Hippocampal formation (tissue), 2 donors: ENCODE measurements at places on chromosomes 11 and 22.

- peak; percentile 30 for DNase-seq
Observed at GRCh38 chr22:49971232-49972162, 10.9 kb downstream of the PIM3 start.

GRCh38 chr11:67357831-67358670 lies 4.7 kb upstream of the POLD4 start:
- no peak for DNase-seq

- no peak for DNase-seq
Observed at GRCh38 chr11:122235615-122236014, 119.6 kb upstream of the BLID start.

DNA sequence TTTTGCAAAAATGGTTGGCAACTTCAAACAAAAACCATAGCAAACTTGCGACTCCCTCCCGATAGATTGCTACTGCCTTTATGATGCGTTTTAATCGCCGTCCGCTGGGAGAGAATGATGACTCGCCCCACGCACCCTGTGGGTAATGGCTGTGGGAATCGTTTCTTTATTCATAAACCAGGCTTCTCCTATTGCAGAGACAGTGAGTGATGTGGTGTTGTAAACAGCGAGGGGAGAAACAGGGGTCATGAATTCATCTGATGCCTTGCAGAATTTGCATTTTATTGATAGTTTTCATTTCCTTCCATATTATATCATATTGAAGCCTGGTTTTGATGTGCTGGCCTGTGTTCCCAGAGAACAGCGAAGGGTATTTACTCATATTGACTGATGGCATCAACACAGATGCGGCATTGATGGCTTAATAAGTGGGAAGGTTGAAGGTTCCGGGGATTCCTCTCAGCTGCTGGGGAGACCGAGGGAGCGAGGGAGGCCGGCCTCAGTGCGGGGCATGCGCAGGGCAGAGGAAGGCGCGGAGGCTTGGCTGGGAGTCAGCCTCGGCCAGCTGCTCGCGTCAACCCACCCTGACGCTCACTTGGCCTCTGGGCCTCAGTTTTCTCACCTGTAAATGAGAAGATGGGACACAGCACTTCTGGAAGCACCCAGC lies 41.3 kb downstream of the ARHGAP8 start:
- DNase-seq, result no peak

DNA sequence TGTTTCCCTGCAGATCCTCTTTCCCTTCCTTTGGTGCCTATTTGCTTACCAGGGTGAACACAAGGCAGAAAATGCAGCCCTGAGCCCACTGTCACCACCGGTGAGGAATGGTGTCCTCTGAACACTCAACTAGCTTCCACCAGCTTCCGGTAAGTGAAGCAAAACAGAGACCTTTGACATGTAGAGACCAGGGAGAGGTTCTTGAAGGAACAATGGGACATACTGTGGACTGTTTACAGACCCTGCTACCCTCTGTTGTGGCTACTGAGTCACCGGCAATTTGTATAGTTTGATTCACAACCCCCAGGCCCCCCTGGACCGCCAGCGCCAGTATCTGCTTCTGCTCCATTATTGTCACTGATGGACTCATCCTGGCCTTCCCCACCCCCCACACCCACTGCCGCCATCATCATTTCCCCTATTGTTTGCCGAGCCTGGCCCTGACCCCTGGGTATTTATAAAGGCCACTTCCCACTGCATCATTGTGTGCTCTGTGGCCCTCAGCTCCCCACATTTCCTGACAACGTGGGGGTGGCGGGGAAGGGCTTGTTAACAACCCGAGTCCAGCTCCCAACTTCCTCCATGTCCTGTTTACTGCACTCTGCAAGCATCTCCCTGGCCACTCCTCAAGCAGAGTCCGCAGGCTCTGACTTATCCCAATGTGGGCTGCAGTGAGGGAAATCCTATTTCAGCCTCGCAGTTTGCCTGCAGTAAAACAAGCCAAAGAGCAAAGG lies 252.9 kb downstream of the ETS1 start:
- DNase-seq, result no peak

DNA sequence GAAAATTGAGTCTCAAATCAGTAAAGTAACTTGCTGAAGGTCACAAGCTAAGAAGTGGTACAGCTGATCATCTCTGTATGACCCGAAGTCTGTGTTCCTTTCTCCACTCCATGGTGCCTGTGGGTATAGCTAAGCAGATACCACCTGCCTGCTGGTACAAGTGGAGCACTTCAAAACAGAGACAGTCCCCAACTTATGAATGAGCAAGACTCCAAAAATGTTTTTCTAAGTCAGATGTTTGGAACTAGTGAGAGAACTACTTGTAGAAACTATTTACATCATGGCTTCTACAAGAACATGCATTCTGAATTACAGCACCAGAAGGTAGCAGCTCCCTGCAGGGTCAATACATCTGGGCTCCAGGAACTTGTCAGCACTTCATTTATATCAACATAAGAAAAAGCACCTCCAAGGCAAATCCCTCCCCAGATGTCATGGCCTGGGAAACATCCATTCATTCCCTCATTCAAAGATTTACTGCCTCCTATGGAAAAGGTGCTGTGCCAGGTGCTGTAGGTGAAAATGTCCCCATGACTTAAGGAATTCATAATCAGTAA lies 94.7 kb downstream of the SERGEF start:
- DNase-seq, result no peak

DNA sequence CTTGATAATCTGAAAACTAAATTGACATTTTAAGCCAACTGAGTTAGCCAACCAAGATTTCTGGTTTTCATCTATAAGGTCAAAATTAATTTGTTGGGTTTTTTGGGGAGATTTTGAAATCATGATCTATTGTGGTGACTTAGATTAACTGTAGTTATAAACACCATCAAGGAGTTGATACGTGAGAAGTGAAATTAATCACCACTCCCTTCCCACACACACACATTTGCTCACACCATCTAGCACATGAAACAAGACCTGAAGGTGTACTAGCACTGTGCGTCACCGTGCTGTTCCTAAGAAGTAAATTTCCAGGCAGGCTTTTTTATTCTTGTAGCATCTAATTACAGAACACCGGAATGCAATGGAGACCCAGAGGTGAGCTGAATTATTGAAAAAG lies 2.1 kb downstream of the OR5B21 start:
- DNase-seq, result no peak

DNA sequence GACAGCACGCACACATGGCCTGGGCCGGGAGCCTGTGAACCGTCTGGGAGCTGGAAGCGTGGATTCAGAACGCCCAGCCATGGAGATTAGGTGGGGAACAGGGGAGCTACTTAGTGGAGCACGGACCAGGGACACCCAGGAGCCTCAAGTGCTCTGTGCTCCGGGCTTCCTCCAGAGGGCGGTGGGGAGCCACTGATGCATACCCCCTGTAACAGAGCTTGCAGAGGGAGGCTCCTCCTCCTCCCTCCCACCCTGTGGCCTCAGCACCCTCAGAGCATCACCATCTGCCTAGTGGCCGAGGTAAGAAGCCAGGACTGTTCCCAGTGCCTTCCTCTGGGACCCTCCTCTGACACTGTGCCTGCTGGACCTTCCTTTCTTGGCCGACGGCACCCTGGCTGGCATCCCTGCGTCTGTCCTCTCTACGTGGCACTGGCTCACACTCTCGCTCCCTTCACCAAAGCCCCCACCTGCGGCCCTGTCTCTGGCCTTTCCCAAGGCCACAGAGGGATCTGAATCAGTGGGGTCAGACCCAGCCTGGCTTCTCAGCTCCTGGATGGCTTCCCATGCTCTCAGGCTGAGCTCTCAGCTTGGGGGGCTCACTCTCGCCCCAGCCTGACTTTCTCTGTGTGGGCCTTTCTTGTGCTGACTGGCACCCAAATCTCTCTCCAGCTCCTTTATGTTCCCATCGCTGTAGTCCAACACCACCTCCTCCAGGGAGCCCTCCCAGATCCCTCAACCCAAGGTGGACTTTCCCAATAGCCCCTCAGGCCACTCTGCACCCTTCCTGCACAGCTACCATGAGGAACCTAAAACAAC lies 780.9 kb downstream of the BRD1 start:
- peak; percentile 2 for DNase-seq

GRCh38 chr11:131969261-131969660 lies 598.8 kb downstream of the NTM start:
- DNase-seq, result no peak

DNA sequence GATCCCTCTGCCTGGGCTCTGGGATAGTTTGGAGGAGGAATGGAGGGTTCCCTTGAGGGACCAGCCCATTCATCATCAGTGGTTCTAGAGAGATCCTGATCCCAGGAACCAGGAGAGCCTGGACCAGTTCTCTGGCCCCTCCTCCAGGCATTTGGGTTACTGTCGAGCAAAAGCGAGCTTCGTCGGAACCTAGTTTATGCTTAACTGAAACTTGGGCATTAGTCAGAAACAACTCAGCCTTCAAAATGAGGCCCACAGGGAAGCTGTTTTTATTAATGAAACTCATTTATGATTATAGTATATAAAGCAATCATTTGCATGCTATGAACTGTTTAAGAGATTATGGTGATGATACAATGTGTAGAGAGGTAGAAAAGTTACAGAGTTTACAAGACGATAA lies 61.4 kb downstream of the LIF start:
- DNase-seq, result no peak

DNA sequence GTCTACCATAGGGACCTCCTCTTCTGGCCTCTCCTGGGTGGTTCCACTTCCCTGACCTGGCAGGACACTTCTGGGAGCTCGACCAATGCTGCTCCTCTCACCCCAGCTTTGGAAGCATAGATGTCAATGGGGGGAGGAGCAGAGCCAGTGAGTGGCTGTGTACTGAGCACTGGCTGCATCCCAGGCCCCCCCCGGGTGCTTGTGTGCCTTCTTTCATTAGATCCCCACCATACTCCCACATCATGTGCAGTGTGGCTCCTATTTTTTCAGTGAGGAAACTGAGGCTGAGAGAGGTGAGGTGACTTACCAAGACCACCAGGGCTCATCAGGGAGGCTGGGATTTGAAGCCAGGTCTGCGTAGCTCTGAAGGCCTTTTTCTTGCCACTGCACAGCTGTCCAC lies 44.3 kb downstream of the LRRC32 start:
- DNase-seq, result no peak

DNA sequence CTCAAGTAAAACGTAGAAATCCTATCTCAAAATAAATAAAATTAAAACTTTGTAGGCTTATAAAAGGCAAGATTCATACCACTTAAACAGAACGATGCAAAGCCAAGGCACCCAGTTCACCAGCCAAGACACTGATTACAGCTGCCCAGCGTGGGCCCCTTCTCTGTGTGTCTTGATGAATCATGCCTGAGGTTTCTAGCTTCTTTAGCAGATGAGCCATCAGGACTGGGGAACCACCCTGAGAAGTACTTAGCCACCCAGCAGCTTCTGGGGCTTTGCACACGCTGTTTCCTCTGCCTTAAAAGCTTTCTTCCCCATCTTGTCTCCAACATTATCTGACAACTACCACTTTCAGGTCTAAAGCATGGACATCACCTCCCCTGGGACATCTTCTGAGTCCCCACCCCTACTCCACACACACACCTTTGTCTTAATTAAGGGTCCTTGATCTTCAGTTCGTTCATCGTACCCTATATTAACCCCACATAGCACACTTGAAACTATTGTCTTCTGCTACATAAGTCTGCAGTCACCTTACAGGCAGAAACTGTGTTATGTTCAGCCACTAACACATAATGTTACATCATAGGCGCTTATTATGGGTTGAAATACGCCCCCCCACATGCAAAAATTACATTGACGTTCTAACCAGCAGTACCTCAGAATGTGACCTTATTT lies 8.7 kb upstream of the LAYN start:
- DNase-seq, result no peak

- no peak for DNase-seq
Observed at GRCh38 chr22:48367731-48368130, 1459.9 kb downstream of the BRD1 start.

DNA sequence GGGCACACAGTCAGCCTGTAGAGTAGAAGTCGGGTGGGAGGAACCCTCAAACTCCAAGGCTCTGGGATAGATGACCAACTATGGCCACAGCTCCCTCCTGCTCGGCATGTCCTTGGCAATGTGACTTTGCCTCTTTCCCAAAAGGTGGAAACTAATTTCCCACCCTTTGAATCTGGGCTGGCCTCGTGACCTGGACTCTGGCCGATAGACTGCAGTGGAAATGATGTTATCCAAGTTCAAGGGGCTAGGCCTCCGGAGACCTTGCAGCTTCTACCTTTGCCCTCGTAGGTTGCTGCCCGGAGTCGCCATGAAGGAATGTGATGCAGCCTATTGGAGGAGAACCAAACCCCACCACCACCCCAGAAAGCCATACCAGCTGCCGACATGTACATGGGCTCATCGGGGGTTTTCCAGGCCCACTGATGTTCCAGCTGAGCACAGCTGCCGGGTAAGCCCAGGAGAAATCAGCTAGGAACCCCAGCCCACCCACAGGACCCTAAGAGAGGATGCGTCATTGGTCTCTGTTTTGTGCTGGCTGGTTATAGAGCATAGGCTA lies 30.4 kb downstream of the KCNJ4 start:
- no peak for DNase-seq

GRCh38 chr22:50047346-50047745 lies 10.8 kb downstream of the TTLL8 start:
- DNase-seq, result no peak

- DNase-seq, result no peak
Observed at GRCh38 chr11:116364348-116364747, 408.4 kb downstream of the BUD13 start.

DNA sequence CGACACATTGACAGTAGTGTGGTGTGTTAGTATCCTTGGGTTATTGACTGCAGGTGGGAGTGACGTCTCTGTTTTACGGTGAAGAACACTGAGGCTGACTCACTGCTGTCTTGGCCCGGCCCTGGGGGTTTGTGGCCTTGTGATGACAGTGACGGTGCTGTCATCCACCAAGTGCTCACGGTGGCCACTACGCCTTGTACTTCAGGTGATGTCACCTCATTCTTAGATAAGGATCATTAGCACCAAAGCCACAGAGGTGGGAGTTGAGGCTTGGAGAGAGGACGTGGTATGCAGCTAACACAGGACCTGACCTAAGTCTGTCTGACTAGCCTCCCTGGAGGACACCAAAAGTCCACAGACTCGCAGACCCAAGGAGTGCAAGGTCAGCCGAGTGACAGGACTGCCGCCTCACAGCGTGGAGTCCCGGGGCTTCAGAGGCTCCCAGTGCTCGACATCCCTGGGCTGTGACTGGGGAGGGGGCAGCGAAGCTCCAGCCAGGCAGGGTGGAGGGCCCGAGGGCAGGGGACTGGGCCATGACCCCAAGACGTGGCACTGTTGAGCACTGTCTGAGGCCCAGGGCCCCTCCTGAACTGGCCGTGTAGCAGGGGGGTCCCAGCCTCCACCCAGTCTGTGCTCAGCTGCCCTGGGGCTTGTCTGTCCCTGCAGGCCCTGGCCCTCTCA lies 56.5 kb downstream of the NAT10 start:
- DNase-seq, result no peak

- no peak for DNase-seq
Observed at GRCh38 chr22:40175611-40176244, 2.0 kb upstream of the TNRC6B start.

GRCh38 chr11:90148900-90149299 lies 14.4 kb downstream of the NAALAD2 start:
- DNase-seq, result no peak

- DNase-seq, result no peak
Observed at GRCh38 chr22:46589871-46590271, 30.3 kb upstream of the GRAMD4 start.

- DNase-seq, result no peak
Observed at GRCh38 chr11:2540992-2541680, 96.3 kb downstream of the KCNQ1 start.

- no peak for DNase-seq
Observed at GRCh38 chr11:35343033-35343598, 76.2 kb downstream of the SLC1A2 start.
